ENCODE measurements at places on chromosomes 3 and 15.

DNA sequence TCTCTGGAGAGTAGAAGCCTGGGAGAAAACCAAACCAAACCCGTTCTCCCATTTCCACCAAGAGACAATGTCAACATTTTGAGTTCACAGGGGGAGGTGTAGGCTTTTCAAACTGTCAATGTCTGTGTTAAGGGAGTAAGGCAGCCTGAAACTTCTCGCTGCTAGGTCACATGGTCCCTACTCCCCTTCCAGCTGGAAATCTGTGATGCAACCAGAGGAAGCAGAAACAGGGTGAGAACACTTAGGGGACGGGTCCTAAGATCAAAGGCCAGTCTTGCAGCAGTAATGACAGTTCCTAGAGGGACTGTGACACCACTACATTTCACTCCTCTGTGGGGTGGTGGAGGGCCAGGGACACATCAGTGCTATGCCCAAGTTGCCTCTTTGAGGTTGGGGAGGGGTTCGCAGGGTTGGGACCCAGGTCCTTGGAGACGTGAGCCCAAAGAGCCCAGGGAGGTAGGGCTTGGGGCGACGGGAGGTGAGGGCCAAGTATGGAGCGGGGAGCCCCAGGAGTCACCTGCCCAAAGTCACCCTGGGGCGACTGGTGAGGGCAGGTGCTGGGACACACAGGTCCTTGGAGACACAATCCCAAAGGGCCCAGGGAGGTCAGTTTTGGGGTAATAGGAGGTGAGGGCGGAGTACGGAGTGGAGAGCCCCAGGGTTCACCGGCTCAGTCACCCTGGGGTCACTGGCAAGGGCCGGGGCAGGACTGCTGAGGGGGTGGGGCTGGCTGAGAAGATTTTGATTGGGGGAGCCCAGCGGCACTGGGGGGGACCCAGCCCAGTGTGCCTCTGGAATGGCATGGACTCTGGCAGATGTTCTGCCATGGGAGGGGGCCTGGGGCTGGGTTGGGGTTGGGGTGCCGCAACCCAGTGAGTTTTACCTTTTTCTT, 582 bp downstream of the GOLGA6L2 start:
- DNase-seq, result no peak

GRCh38 chr3:13067778-13068177, 5.5 kb downstream of the IQSEC1 start:
- no peak for DNase-seq

GRCh38 chr3:128973988-128974564, 19.8 kb downstream of the CFAP92 start:
- no peak for DNase-seq

GRCh38 chr3:141312354-141313092, 55.8 kb upstream of the ZBTB38 start:
- DNase-seq, result no peak

DNA sequence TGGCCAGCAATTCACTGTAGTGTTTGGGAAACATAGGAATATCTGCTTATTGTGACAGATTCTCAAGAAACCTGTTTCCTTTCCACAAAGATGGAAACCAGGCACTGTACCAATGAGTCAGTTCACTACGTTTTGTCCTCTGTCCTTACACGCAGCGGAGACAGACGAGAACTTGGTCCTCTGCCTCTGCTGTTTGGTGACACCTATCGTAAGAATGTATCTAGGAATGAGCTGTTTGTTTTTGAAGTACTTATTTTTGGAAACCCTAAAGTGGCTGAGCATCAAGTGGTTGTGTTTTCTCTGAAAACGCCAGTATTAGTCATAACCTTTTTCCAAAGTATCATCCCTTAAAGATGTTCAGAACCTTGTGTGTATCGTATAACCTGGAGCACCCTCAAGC, 93.0 kb downstream of the PGPEP1L start:
- DNase-seq, result peak; percentile 80

DNA sequence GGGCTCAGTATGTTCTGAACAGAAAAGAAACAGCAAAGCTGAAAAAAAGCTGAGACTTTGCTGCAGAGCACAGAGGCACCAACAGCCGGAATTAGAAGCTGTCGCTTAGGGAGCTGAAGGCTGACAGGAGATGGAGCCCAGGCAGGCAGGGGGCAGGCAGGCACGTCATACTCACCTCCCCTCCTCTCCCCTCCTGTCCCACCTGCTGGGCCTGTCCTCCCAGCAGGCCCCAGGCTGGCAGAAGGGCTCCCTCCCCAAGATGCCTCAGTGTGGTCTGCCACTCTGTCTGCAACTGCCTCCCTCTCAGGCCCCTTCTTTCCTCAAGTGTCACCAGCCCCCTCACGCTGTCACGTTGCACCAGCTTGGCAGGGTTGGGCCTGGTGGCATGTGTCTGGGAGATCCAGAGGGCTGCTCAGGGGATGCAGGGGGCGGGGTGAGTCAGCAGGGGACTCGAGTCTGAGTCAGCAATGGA, 3.2 kb upstream of the ANKRD63 start:
- DNase-seq, result no peak

GRCh38 chr3:4284865-4285264, 18.3 kb upstream of the SETMAR start:
- no peak for DNase-seq

- no peak for DNase-seq
Observed at GRCh38 chr15:74776821-74777768, 4.8 kb upstream of the CSK start.

DNA sequence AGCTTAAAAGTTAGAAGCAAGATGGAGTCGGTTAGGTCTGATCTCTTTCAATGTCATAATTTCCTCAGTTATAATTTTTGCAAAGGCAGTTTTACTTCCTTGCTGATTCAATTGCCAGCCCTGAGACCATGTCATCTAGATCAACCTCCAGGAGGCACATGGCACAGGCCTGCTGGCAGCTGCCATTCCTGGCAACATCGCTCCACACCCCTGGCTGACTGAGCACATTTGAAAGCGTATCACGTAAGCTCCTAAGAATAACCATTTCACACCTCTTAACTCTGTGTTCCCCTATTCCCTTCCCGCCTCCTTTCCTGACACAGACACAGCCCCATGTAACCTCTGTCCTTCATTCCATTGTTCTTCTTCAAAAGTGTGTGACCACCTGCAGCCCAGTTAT, 313.9 kb upstream of the CTNNB1 start:
- DNase-seq, result no peak

DNA sequence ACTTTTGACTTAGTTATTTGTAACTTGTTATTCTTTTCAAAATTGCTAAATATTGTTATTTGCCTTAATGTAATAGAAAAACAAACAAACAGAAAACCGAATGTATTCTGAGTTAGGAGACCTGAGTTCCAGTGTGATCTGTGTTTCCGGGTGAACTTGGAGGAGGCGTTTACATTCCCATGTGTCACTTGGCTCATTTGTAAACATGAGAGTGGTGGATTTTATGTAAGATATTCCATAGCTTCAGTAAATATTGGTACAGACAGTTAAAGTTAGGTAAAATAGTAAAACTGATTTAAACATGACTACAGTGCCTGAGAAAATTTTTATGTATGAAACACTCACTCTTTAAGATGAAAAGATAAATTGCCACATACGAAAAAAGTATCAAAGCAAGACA, 287.3 kb upstream of the POU1F1 start:
- DNase-seq, result no peak

DNA sequence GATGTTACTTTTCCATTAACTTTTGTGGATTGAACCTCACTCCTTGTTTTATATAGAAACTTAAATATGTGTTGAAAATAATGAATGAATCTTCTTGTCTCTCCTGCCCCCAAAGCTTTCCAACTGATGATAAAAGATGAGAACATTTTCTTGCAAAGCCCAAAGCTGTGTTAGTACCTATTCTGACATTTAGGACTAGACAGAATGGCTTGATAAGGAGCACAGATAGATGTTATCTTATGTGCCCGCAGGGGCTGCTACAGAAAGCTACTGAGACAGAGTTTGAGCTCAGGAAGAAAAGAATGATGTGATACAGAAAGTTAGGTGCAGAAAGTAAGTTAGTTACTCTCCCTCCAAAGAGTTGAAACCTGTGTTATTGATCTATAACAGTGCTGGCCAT, 109.4 kb upstream of the ATP11B start:
- no peak for DNase-seq

GRCh38 chr15:40277471-40277870, 5.4 kb downstream of the ANKRD63 start:
- no peak for DNase-seq

DNA sequence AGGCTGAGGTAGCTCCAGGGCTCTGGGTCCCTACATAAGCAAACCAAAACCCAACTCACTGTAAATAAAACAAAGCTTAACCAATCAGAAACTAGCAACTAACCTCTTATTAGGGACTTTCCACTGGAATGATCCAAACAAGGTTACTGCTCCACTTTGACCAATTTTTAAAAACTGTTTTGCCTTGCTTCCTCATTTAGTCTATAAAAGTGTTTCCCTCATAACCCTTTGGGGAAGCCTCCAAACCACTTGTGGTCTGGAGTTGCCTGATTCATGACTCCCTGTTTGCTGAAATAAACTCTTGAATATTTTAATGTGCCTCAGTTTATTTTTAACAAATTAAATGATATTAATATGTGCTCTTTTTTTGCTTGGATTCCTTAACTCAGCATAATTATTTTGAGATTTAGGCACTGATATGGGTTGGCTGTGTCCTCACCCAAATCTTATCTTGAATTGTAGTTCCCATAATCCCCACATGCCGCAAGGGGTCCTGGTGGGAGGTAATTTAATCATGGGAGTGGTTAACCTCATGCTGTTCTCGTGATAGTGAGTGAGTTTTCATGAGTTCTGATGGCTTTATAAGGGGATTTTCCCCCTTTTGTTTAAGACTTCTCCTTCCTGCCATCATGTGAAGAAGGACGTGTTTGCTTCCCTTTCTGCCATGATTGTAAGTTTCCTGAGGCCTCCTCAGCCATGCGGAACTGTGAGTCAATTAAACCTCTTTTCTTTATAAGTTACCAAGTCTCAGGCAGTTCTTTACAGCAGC, 90.6 kb downstream of the CD200R1L start:
- DNase-seq, result no peak

- no peak for DNase-seq
Observed at GRCh38 chr15:71323584-71323983, 208.3 kb downstream of the THSD4 start.

- no peak for DNase-seq
Observed at GRCh38 chr3:157718800-157719199, 215.6 kb upstream of the VEPH1 start.

DNA sequence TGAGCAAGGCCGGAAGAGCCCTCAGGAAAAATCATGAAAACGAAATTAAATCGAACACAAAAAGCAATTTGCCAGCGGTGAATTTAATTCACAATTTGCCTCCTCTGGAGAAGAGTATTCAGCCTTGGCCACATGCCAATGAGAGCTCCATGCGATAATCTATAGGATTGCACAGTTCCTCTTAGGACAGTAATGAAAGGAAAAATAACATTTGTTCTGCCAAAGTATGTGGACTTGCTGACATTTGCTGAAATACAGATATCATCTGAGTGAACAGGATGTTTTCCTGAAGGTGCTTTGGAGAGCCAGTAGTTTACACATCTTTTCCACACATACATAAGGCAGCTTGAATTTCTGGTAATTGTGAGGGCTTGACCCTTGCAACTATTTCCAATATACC, 188.6 kb upstream of the PDZRN3 start:
- no peak for DNase-seq

- DNase-seq, result no peak
Observed at GRCh38 chr3:14222900-14223594, 44.4 kb downstream of the LSM3 start.

DNA sequence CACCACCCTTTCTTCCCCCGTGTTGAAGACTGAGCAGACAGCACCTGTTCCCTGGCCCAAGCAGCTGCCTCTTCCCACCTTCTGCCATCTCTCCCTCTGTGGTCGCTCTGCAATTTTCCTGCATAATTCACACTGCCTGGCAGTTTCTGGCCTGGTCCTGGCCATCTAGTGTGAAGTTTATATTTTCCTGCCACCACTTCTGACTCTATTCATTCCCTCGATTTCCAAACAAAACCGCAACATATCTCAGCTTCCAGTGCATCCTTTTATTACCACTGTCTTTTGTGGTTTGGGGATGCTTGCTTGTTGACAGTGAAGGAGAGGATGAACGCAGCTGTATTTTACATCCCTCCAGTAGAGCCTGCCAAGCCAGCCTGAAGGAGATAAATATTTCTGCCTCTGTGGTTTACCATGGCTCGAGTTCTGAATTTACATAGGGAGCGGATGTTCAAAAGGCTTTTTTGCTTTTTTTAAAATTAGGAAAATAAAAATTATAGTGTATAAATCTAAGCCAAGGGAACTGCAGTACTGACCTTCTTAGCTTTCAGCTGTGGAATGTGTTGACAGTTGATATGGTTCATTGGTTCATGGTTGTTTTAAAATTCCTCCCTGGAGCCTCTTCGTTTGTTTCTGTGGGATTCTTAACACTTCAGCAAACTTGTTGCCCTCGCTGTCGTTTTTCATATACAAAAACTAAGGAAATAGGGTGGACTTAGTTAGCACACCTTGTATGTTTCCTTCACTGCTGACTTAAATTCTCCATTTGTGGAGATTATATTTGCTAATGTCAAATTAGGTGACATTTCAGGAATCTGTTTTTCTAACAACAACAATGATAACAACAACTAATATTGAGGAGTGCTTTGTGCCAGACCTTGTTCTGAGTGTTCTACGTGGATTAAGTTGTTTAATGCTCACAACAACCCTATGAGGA, 250.5 kb downstream of the ADAMTSL3 start:
- DNase-seq, result peak; percentile 58

DNA sequence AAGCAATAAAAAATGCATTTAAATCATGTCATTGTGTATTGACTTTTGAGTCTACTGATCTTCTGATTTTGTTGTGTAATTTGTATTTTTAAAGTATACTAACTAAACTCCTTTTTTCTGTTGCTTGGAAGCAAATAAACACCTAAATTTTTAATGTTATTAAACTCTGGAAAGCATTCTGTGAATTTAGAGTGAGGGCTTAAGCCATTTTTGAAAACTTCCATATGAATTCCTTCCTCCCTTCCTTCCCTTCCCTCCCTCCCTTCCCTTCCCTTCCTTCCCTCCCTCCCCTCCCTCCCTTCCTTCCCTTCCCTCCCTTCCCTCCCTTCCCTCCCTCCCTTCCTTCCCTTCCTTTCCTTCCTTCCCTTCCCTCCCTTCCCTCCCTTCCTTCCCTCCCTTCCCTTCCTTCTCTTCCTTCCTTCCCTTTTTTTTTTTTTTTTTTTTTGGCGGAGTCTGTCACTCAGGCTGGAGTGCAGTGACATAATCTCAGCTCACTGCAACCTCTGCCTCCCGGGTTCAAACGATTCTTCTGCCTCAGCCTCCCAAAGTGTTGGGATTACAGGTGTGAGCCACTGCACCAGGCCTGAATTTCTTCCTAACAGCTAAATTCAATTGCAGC, 56.6 kb upstream of the SENP5 start:
- DNase-seq, result no peak

- no peak for DNase-seq
Observed at GRCh38 chr3:9111417-9111816, 138.0 kb downstream of the SRGAP3 start.

GRCh38 chr3:6571448-6571847, 289.5 kb upstream of the GRM7 start:
- DNase-seq, result no peak

GRCh38 chr3:119542168-119542767, 17.1 kb downstream of the CD80 start:
- DNase-seq, result no peak
